H9 (cell line): ENCODE measurements at places on chromosomes 5 and 9. TPM values are rescaled to one million over a fixed set of nuclear protein-coding genes. Genes with fewer than 3 reads are reported as not detected.

- no peak for DNase-seq
Observed at GRCh38 chr9:16726029-16726428, 144.4 kb downstream of the BNC2 start.

DNA sequence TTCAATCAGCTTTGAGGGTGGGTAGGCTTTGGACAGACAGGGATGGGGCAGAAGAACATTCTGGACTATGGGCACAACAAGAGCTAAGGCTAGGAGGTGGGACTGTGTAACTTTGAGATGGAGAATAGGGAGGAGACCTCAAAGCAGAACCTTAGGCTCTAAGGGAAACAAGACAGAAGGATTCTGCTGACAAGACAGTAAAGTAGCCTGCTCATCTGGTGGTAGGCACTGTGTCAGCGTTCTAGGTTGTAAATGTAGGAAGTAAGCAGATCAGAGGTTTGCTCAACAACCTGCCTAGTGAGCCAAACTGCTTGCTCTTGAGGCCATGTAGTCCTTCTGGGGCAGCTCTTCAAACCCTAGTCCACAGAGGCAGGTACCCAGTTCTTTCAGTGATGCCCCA is 15.0 kb upstream of the IL12B start:
- DNase-seq: no peak

DNA sequence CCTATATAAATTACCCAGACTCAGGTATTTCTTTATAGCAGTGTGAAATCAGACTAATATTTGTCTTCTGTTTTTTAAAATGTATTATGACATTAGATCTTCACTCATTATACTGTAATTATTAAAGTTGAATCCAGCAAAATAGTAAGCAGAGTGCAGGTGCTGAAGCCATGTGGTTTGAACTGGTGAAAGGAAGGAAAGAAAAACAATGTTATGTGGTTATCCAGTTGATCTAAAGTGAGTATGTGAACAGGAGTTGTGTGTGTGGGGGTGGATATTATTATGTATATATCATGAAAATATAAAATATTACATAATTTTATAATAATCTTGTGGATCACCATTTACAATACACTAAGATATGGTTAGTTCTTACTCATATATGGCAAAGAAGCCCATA is 593.7 kb downstream of the SEMA5A start:
- no peak for DNase-seq

DNA sequence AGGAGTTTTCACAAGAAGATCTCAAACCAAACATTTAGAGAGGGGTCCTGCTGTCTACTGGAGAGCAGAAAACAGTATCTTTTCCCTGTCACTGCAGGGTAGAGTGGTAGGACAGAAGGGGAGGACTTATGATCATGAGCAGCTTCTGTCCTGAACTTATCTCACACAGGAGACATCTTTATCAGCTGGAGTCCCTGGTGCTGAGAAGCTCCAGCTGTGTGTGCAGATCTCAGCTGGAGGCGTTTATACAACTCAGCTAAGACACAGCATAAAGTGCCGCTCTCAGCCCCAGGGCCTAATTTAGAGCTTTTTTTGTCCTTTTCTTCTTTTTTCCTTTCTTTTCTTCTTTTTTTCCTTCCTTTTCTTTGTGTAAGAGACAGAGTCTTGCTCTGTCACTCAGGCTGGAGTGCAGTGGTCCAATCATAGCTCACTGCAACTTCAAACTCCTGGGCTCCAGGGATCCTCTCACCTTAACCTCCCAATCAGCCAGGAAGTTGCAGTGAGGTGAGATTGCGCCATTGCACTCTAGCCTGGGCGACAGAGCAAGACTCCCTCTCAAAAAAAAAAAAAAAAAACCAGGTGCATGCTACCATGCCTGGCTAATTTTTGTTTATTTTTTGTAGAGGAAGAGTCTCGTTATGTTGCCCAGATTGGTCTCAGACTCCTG is 31.9 kb downstream of the CCDC125 start:
- no peak for DNase-seq

DNA sequence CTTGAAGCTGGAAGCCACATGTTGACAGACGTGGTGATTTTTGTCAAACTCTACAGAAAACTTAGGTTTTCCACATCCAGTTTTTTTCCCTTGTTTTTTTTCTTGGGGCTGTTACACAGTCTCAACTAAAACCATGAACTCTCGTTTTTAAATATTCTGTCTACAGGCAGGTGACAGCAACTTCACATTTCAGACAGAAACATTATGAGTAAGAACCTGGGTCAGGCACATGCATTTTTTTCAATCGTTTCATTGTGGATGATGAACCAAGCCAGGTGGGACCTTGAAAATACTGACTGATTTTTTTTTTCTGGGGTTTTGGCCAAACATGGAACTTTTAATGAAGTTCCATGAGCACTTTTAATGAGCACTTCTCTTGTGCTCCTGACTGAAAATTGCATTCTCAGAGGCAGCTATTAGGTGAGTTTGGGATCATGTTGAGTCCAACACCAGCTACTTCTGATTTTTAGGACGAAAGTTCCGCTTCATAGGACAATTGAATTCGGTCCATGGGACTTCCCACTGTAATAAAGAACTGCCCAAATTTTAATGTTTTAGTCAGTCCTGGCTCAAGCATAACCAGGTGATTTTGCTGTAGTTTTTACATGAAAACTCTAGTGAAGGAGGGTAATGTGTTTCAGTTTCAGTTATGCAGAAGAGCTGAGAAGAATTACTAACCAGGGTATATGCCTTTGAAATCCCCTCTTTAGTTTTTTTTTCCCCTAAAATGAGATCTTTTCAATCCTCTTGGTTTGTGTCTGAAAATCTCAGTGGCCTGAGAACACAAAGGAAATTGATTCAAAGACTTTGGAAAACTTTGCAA is 93.2 kb upstream of the ADAMTS16 start:
- DNase-seq: no peak

GRCh38 chr5:132100672-132101261 is 27.2 kb downstream of the CSF2 start:
- DNase-seq: no peak

GRCh38 chr9:16386007-16386826 is 484.3 kb downstream of the BNC2 start:
- DNase-seq: no peak

The CCNB1 gene
- 305 and 310 TPM in 2 replicates for total RNA-seq

The PTPRD gene
- 31.7 and 32.5 TPM in 2 replicates for total RNA-seq

The SPATA31E1 gene
- total RNA-seq: 0.07 and 0.09 TPM in 2 replicates

The MGAT1 gene
- 72.2 and 72.7 TPM in 2 replicates for total RNA-seq

The CDKN2B-AS1 gene
- total RNA-seq: not detected in 2 replicates

The RANBP3L gene
- total RNA-seq: not detected in 2 replicates
